ENCODE measurements at places on chromosomes 4 and X. TPM values are rescaled to one million over a fixed set of nuclear protein-coding genes. Genes with fewer than 3 reads are reported as not detected.

DNA sequence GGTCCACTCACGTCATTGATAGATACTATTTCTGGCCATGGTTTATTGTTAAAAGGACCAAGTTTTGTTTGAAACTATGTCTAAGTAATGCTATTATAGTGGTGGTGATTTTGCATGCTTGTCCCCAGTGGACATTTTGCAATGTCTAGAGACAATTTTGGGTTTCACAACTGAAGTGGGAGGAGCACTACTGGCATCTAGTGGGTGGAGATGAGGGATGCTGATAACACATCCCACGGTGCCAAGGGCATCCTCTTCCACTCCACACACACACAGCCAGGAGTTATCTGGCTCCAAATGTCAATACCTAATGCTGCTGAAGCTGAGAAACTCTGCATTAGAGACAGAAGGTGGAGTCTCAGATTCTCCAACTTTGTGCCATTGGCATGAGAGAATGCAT is 131.2 kb downstream of the FRMPD4 start:
- no peaks in the 10 kb centered on the region for H3K4me1 ChIP-seq
- no peaks in the 10 kb centered on the region for H3K36me3 ChIP-seq
- no peaks in the 10 kb centered on the region for H3K27me3 ChIP-seq
- no peak for DNase-seq
- H3K27ac ChIP-seq: no peak overlapping the region
- no peak overlapping the region for H3K4me3 ChIP-seq

DNA sequence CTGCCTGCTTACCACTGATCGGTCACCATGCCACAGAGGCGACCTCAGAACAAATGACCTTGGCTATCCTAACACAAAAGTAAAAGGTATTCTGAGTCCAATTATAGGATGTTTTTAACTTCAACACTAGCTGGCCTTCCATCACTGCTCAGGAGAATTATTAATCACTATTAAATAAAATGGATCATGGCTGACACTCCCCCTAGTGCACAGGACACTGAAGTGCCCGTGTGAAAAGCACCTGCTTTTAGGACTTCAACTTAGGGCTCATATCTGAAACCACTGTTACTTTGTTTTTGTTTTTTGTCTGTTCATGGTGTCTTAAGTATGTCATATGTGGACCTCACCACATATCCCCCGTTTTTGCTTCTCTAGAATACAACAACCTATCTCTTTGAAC is 33.9 kb downstream of the STX18 start:
- no peak for DNase-seq
- H3K4me1 ChIP-seq: no peaks in the 10 kb centered on the region
- H3K27ac ChIP-seq: no peak overlapping the region
- H3K36me3 ChIP-seq: no peaks in the 10 kb centered on the region
- no peaks in the 10 kb centered on the region for H3K27me3 ChIP-seq

- no peaks in the 10 kb centered on the region for H3K36me3 ChIP-seq
- no peak overlapping the region for H3K4me3 ChIP-seq
- no peak overlapping the region for H3K27ac ChIP-seq
- no peak for DNase-seq
- no peaks in the 10 kb centered on the region for H3K27me3 ChIP-seq
Measured at GRCh38 chr4:71554025-71554424, 215.2 kb downstream of the SLC4A4 start.

DNA sequence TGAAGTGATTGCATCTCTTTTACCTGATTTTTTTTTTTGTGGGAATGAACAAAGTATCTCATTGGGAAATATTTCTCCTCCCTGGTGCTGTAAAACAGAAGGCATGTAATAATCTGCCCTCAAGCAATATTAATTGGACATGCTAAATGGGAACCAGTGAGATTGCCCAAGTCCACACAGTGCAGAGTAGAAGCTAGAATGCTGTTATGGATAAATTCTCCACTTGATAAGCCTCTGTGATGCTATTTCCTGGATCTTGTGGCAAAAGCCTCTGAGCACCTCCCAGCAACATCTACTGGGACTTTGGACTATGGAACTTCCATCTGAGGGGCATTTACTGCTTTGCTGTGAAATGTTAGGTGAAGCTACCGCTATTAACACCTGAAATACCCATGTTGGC is 46.9 kb upstream of the YTHDC1 start:
- DNase-seq: no peak
- H3K36me3 ChIP-seq: no peaks in the 10 kb centered on the region
- no peak overlapping the region for H3K27ac ChIP-seq
- no peaks in the 10 kb centered on the region for H3K27me3 ChIP-seq
- no peaks in the 10 kb centered on the region for H3K4me1 ChIP-seq
- no peak overlapping the region for H3K4me3 ChIP-seq

GRCh38 chr4:93834249-93835066 is 5.9 kb downstream of the ATOH1 start:
- DNase-seq: no peak
- peaks cover 11% of the 10 kb centered on the region for H3K4me1 ChIP-seq
- peaks cover 70% of the 10 kb centered on the region for H3K27me3 ChIP-seq
- H3K4me3 ChIP-seq: peak overlapping the region; percentile 7
- no peaks in the 10 kb centered on the region for H3K36me3 ChIP-seq

DNA sequence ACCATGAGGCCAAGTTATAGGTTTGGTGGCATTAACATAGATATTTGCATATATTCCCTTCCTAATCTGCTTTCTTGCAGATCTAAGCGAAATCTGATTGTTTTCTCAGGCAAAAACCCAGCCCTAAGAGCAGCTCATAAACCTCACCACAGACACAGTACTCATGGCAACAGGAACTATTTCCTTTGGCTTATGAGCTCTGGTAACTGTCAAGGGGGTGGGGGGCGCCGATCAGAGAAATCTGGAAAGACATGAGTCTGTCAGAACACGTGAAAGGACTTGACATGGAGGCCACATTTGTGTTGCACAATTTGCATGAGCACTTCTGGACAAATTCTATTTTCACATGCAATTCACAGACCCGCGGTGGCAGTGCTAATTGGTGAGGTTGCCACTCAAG is 83.7 kb downstream of the MGST2 start:
- no peak for DNase-seq
- no peak overlapping the region for H3K4me3 ChIP-seq
- H3K27ac ChIP-seq: no peak overlapping the region
- H3K36me3 ChIP-seq: no peaks in the 10 kb centered on the region

DNA sequence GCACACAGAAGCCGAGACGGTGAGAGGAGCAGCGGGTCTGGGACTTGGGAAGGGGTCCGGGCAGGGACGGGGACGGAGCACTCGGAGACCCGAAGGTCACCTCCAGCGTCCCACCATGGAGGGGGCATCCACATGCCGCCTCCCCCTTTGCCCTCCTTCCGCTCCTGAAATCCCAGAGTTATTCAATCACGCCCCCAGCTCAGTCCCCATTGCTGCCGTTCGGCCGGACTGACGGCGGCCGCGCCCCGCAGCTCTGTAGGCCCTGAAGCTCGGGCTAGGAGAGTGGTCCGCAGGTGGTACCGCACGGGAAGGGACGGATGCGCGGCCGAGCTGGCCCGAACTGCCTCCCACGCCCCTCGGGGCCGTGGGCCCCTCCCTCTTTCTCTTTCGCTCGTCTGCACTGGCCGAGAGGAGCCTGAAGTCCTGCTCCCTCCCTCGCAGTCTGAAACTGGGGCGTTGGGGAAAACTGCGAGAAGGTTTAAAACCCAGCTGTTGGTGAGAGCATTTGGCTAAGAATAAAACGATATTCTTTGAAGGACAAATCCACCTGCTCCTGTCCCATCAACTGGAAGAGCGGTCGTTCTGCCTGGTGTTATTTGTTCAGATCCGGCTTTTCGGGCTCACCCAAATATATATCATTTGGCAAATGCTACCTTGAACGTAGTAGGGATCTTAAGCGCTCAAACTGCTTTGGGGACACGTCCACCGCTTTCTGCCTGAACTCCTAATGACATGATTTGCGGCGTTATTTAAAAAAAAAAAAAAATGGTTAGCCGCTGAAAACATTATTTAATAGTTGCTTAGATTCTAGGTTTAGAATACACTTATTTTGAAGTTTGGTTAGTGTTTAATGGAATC is 719 bp downstream of the USO1 start:
- peak; percentile 84 for DNase-seq
- H3K4me1 ChIP-seq: peaks cover 51% of the 10 kb centered on the region
- H3K4me3 ChIP-seq: peak overlapping the region; percentile 99
- no peaks in the 10 kb centered on the region for H3K36me3 ChIP-seq
- no peaks in the 10 kb centered on the region for H3K27me3 ChIP-seq

- no peak overlapping the region for H3K27ac ChIP-seq
- H3K36me3 ChIP-seq: peaks cover 93% of the 10 kb centered on the region
- H3K4me1 ChIP-seq: no peaks in the 10 kb centered on the region
- no peak overlapping the region for H3K4me3 ChIP-seq
Measured at GRCh38 chr4:6603128-6603527, 28.1 kb downstream of the MAN2B2 start.

GRCh38 chr4:84644087-84644486 is 61.2 kb downstream of the CDS1 start:
- H3K4me1 ChIP-seq: no peaks in the 10 kb centered on the region
- H3K27me3 ChIP-seq: no peaks in the 10 kb centered on the region
- H3K4me3 ChIP-seq: no peak overlapping the region
- DNase-seq: no peak
- H3K36me3 ChIP-seq: peaks cover 14% of the 10 kb centered on the region

DNA sequence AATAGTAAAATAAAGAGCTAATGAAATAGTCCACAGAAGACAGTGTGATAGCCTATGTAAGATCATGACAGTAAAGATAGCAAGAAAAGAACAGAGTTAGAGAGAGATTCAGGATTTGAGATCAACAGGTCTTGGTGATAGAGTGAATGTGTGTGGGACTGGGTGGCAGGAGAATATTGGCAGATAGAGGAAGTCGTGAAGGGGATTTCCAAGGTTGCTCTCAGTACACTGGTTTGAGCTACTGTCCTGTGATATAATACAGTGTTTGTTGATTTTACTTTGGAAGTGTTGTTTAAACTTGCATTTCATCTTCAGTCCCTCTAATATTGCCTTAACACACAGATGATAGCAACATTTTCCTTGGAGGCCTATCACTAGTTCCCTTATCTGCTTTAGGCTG is 44.1 kb downstream of the DTHD1 start:
- no peak for DNase-seq
- H3K27ac ChIP-seq: no peak overlapping the region
- H3K36me3 ChIP-seq: no peaks in the 10 kb centered on the region
- no peaks in the 10 kb centered on the region for H3K4me1 ChIP-seq

GRCh38 chr4:144670776-144671175 is 24.8 kb downstream of the HHIP start:
- H3K4me1 ChIP-seq: no peaks in the 10 kb centered on the region
- no peaks in the 10 kb centered on the region for H3K27me3 ChIP-seq
- no peak overlapping the region for H3K4me3 ChIP-seq
- no peak for DNase-seq

GRCh38 chrX:153507484-153508178 is 9.8 kb upstream of the ATP2B3 start:
- H3K27ac ChIP-seq: no peak overlapping the region
- peaks cover 3% of the 10 kb centered on the region for H3K4me1 ChIP-seq
- H3K27me3 ChIP-seq: no peaks in the 10 kb centered on the region

DNA sequence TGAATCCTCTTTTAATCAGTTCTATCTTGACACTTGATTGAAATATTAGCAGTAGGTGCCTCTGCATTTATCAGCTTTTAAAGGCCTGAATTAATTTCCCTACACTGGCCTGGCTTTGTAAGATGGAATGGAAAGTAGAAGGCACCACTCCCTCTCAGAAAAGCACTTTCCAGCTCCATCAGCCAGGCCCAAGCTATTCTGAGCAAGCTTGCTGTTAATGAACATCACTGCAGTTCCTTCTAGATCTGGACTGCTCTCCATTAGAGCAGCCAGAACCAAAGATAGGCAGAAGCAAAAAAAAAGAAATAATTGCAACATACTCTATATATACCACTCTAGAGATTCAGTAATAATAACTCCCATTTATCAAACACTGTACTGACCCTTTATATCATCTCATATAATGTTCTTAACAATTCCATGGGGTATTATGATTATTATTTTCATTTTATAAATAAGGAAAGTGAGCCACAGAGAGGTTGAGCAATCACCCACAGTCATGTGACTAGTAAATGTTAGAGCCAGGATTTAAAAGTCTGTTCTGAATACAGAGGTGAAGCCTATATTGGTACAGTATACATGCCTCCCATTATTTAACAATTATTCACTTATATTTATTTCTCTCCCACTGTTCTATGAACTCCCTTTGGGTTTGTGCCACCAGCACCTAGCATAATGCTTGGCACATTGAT is 39.4 kb upstream of the GPC3 start:
- DNase-seq: no peak
- H3K36me3 ChIP-seq: no peaks in the 10 kb centered on the region
- no peak overlapping the region for H3K4me3 ChIP-seq
- H3K27ac ChIP-seq: no peak overlapping the region

- H3K4me3 ChIP-seq: peak overlapping the region; percentile 60
- no peaks in the 10 kb centered on the region for H3K27me3 ChIP-seq
- DNase-seq: no peak
Measured at GRCh38 chr4:89305028-89305427, 2.6 kb downstream of the GPRIN3 start.

- H3K36me3 ChIP-seq: no peaks in the 10 kb centered on the region
- H3K4me1 ChIP-seq: peaks cover 9% of the 10 kb centered on the region
- no peaks in the 10 kb centered on the region for H3K27me3 ChIP-seq
- no peak overlapping the region for H3K27ac ChIP-seq
- no peak for DNase-seq
- no peak overlapping the region for H3K4me3 ChIP-seq
Measured at GRCh38 chr4:123304151-123304964, 92.2 kb upstream of the SPRY1 start.

DNA sequence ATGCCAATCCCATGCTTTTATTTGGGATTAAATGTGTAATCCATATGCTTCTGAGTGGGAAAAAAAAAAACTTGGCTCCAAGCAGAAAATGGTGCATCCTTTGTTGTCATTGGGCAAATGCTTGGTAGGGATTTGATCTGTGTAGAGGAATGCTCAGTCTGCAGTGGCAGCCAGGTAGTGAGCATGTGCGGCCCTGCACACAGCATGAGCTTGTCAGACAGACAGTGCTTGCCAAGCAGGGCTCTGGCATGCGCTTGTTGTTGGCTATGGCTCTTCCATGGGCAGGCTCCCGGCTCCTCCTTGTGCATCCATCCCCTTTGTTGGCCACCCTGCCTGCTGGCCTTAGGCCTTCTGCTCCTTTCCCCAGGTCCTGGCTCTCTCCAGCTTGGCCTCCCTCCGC is 130.3 kb downstream of the GPR143 start:
- DNase-seq: no peak
- H3K27ac ChIP-seq: no peak overlapping the region
- H3K4me3 ChIP-seq: no peak overlapping the region
- no peaks in the 10 kb centered on the region for H3K36me3 ChIP-seq

The ZMAT1 gene
- 1.9 TPM for total RNA-seq

The SSX2B gene
- total RNA-seq: not detected

The SSX2 gene
- total RNA-seq: not detected

The RASGEF1B gene
- total RNA-seq: 56.9 TPM

The DCAF4L1 gene
- total RNA-seq: 0.56 TPM

The MRFAP1L1 gene
- total RNA-seq: 63.4 TPM

The TMPRSS11D gene
- total RNA-seq: 0.72 TPM

The MID1IP1 gene
- total RNA-seq: 34.3 TPM

The GYPE gene
- not detected for total RNA-seq

The CYBB gene
- 2.4 TPM for total RNA-seq

The HMGN5 gene
- 2.8 TPM for total RNA-seq

The FGA gene
- total RNA-seq: not detected

The RIBC1 gene
- 0.56 TPM for total RNA-seq

The FAM241A gene
- 3.5 TPM for total RNA-seq

All from suprapubic skin (tissue), 4 donors.